ENCODE measurements at places on chromosomes 12 and 14.
A peak's percentile ranks its signal among the peaks of the same experiment; 100 is the strongest.

DNA sequence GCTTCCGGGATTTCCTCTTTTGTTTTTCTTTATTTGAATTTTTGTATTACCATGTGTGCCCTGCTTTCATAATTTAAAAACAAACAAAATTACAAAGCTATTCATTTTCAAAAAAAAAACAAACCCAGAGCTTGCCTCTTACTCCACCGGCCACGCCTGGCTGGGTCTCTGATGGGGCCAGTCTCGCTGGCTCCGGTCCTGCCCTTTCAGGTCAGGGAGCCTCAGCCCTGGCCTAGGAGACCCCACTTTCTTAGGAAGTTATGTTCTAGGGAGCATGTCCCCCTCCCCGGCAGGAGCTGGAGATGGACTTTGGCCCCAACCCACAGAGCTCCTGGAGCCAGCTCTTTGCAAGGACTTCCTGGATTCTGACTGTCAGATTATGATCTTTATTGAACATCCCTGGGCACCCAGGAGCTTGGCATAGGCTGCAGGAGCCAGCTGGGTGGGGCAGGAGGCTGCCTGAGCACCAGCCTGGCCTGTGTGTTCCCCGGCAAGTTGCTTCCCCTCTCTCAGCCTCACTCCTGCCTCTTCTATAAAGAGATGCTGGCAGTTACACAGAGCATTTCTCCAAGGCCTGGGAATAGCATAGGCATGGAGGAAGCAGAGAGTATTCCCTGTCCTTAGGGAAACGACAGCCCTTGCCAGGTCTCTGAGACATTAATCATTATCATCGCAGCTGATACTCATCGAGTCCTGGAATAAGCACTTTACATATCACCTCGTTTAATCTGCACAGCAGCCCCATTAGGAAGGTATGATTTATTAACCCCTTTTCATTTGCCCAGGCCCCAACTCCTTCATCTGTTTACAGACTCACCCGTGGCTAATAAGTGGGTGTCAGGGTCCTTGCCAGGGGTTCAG lies 3.5 kb downstream of the DEGS2 start:
- DNase-seq: no peak

DNA sequence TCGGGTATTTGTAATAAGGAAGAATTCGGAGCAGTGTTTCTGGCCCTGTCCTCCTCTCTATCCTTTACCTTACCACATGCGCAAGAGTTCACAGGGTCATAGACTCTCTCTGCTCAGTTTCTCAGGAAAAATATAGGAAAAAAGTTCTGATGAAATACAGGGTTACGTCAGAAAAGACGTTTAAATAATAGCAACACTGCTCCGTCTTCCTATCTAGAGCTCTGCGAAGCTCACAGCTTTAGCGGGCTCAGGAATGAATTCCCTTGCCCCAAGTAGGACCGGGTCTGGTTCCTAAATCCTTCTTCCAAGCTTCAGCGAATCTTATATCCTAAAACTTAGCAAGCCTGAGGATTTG lies 365 bp downstream of the CCDC59 start:
- DNase-seq: no peak

GRCh38 chr12:123952037-123952436 lies 20.6 kb downstream of the CCDC92 start:
- DNase-seq: no peak

DNA sequence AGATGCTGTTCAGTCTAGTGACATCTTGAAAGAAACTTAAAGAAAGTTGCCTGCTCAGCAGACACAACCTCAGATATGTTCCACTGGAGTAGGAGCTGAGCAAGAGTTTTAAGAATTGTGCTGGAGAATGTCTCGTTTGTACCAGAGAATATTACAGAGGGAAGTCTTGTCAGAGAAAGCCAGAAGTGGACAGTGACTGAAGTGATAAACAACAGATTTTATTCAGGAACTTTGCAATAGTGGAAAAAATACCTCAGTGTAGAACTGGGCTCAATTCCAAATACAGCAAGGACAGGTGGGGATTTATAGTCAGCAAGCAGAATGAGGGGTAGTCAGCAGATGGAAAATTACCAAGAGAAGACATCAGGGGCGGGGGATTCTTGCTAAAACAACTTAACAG lies 18.6 kb downstream of the ZDHHC17 start:
- DNase-seq: no peak

GRCh38 chr14:88879022-88879421 lies 54.6 kb downstream of the TTC8 start:
- DNase-seq: peak; percentile 36

DNA sequence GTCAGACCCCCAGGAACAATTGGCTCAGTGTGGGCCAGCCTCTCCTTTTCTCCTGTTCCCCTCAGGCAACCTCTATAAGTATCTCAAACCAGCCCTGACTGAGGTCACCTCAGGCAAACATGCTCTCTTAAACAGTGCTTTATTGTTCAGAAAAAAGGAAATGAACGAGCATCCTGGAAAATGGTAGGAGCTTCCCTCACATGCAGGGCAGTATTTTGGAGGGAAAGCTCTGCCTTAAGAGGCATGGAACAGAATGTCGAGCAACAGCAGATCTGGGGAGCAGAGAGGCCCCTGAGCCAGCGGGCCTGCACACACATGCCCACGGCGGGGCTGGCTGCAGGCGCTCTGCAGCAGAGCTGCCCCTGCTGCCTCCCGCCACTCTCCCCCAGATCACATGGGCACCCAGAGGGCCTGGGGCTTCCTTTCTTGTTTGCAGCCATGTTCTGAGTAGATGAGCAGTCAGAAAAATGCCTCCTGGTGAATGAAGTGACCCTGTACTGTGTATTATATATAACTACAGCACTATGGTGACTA lies 42.0 kb downstream of the MOK start:
- DNase-seq: no peak
